ENCODE measurements at places on chromosomes 6 and 20.

- DNase-seq = no peak
These were observed 6.8 kb upstream of the USP49 start for GRCh38 chr6:41901882-41902519.

- DNase-seq = no peak
These were observed 172.5 kb downstream of the SLC24A3 start for GRCh38 chr20:19384940-19385339.

DNA sequence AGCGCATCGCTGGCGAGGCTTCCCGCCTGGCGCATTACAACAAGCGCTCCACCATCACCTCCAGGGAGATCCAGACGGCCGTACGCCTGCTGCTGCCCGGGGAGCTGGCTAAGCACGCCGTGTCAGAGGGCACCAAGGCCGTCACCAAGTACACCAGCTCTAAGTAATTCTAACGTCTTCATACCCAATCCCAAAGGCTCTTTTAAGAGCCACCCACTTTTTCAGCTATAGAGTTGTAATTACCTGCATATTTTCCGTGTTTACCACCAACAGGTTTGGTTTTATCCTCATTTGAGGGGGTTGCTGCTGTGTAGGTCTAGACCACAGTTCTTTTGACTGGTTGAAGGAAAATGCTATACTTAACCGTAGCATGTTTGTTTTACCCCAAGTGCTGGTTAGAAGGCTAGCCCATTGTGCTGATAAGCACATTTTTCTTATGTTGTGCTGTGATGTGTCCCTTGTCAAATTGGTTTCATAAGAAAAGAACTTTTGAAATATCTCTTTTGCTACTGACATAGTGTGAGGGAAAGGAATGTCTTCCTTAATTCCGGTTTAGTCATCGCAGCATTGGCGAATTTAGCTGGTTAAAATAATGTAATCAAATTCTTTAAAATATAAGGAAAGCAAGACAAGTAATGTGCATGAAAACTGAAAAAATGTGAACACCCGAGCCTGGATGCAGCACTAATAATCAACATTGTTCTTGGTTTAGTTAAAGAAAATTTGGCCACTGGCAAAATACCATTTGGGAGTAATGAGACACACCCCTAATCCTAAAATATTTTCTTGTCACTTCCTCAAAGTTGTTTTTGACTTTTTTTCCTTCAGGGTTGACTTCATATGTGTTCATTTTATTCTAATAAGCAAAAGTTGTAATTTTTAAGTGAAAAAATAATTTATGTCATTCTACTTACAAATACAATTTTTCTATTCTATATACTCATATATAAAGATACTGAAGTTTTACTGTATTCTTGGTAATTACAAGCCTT lies 112.8 kb downstream of the HFE start:
- peak; percentile 65 for DNase-seq

- DNase-seq = peak; percentile 10
These were observed 2.2 kb downstream of the QKI start for GRCh38 chr6:163416557-163417253.

GRCh38 chr6:138393871-138394783 lies 9.9 kb upstream of the HEBP2 start:
- no peak for DNase-seq

DNA sequence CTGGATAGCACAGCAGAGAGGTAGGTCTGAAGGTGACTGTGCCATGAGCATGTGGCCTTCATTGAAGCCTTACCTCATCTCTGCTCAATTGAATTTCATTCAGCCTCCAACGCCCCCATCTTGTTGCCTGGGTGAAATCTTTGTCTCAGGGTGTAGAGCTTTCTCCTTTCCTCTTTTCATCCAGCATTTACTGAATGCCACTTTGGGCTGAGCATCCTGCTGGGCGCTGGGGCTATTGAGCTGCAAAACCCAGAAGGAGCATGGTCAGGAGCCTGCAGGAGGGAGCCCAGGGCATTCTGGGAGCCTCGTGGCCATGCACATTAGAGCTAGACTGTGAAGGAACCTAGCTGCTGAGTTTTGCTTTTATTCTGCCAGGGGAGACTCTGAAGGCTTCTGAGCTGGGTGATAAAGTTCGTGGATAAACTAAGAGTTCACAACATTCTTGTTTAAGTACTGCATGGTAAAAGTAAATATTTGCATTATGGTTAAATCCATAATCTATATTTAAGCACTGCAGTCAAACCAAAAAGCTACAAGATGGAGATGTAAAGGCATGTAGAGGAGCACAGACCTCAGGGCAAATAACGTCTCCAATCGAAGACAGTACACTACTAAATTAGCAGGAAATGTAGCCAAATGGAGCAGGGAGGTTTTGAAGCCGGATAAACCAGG lies 13.2 kb upstream of the ASXL1 start:
- DNase-seq = no peak

- DNase-seq = no peak
These were observed 100.9 kb upstream of the FOXP4 start for GRCh38 chr6:41445261-41445660.

DNA sequence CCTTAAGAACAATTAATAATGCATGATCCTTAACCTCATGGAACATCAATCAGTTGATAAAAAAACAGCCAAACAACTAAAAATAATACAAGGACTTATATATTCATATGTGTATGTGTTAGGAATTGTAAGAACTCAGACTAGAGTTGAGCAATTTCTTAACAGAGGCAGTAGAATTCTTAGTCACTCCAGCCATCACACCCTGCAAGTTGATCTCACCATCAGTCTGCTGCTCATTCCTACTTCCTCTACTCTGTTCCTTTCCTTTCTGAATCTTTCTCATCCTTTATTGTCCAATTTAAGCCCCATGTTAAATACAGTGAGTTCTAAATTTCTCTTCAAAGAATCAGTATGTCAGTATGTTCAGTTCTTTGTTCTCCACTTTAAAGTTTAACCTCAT lies 2.6 kb downstream of the ZNF165 start:
- DNase-seq = no peak

DNA sequence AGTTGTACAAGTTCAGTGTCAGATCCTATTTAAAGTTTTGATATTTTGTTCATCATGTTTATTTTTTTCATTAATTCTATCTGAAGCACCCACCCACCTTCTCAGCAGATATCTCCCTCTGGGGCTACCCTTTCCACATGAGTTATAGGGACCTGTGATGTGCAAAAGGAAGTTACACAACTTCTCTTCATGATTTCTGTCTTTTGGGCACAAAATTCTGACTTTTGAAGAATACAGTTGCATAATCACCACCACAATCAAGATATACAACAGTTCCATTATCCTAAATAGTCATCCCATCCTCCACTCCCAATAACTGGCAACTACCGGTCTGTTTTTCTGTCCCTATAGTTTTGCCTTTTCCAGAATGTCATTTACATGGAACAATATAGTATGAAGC lies 13.8 kb upstream of the FUCA2 start:
- DNase-seq = no peak

DNA sequence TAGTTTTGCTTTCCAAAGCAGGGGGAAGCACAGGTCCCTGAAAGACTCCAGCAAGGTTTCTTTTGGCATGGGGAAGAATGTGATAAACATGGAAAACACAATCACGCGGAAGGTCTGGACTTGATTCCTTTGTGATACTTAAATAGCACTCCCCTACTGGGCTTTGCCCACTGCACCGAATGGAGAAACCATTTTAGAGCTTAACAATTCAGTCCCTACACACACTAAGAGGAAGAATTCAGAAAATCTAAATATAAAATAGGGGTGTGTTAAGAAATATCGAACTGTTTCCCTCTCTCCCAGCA lies 71.4 kb upstream of the NHSL1 start:
- peak; percentile 50 for DNase-seq

- no peak for DNase-seq
These were observed 131.4 kb downstream of the SYCP2 start for GRCh38 chr20:59802018-59802417.

- DNase-seq = peak; percentile 59
These were observed 2.6 kb downstream of the PRSS35 start for GRCh38 chr6:83514866-83515466.

DNA sequence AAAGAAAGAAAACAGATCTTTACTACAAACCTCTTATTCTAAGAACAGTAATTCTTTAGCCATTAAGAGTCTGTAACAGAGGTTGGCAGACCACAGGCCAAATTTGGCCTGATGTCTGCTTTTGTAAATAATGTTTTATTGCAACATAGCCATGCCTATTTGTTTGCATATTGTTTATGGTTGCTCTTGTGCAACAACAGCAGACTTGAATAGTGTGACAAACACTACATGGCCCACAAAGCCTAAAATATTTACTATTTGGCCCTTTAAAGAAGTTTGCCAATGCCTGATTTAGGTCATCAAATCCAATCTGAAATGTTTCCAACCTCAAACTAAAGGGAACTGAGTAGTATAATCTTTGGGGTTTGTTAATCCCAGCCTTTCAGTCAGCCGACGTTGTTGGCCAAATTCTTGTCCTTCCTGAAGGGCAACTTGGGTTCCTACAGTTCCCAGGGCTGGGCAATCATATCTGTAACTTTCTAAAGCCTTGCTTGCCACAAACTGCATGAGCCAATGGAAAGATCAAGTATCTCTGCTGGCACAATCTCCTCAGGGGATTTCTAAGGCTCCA lies 33.9 kb upstream of the TBC1D20 start:
- no peak for DNase-seq

GRCh38 chr6:105204768-105205167 lies 25.0 kb upstream of the POPDC3 start:
- no peak for DNase-seq

DNA sequence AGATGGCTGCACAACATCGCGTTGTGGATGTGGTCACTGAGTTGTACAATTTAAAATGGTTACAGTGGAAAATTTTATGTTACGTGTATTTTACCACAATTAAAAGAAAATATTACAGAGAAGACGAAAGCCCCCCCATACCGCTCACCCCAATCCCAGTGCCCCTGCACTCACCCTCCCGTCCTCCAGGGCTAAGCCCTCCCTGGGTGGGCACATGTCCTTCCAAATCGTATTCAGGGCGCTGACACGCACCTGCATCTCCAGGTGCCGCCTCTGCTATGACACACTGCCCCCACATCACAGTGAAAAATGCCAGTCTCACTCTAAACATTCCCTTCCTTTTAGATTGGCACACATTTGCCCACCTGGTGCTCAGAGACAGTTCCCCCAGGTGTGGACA lies 49.4 kb downstream of the PSMG4 start:
- DNase-seq = no peak

DNA sequence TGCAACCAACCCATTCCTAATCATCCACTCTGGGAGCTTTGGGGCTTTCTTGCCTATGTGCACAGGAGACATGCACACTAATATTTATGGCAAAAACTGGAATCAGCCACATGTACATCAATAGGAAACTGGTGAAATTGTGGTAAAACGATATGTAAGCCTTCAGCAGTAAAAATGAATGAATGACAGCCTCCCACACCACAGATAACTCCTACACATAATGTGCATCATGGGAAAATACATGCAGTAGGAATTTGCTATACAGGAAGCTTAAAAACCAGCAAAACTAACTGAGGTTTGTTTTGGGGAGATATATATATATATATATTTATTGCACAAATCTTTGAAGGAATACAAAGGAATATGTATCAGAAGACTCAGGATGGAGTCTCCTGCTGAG lies 47.6 kb downstream of the HLA-G start:
- DNase-seq = no peak

- no peak for DNase-seq
These were observed 97.6 kb upstream of the ZNF217 start for GRCh38 chr20:53691060-53691810.

DNA sequence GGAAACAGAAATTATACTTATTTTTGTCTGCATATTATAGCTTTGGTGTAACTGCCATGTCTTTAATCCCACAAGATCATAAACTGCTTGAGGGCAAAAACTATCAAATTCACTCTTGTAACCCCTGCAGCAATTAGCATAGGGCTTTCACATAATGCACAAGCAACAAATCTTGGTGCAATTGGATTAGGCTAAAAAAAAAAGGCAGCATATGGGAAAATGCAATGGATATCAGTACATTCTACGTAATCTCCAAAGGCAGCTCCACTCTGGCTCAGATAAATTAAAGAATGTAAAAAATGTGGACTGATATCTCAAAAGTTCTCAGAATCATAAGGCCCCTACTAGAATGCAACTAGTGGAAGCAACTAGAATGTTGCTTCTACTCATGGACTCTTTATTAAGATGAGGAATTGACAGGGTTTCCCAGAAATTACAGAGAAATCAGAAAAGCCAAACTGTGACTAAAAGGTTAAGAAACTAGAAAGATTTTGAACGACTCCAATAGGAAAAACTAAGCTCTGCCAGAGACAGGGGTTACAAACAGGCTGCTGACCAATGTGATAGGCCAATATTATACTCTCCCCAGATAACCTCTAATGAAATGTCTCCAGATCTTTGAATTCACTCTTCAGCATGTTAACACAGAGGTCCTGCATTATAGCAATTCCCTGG lies 55.0 kb downstream of the FILIP1 start:
- peak; percentile 61 for DNase-seq

DNA sequence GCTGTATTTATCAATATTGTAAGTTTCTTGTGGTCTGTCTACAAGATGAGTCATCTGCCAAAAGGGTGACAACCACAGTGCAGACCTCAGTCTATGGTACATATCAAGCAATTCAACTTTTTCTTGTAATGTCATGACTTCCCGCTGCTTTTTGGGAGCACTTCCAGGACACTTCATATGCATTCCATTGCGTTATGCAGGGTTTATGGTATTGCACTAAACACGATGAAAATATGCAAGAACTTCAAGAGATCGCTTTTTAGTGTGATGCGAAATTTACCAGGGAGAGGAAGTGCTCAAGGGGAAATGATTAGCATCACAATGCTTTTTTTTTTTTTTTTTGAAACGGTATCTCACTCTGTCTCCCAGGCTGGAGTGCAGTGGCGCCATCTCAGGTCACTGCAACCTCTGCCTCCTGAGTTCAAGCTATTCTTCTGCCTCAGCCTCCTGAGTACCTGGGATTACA lies 166.5 kb downstream of the TFAP2A start:
- DNase-seq = no peak

- no peak for DNase-seq
These were observed 89.4 kb downstream of the ECT2L start for GRCh38 chr6:138885156-138885819.

DNA sequence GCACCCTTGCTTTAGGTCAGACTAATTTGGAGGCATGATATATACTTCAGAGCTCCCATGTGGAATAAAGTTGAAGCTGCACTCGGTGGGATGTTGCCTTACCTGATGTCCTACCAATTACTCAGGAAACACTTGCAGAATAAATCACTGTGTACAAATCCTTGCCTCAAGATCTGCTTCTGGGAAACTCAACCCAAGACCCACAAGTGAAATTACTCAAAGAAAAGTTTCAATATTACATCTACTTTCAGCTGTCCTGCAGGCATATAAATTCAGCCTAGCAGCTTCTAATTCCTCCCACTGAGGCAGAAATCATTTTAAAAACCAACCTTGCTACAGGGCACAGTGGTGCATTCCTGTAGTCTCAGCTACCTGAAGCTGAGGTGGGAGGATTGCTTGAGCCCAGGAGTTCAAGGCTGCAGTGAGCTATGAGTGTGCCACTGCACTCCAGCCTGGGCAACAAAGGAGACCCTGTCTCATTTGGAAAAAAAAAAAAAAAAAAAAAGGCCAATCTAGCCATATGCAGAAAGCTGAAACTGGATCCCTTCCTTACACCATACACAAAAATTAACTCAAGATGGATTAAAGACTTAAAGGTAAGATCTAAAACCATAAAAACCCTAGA lies 20.7 kb upstream of the DCDC2 start:
- no peak for DNase-seq

- DNase-seq = no peak
These were observed 161.2 kb downstream of the DOK5 start for GRCh38 chr20:54636575-54636974.

GRCh38 chr6:26383624-26384417 lies 913 bp downstream of the BTN2A2 start:
- peak; percentile 66 for DNase-seq

All from NCI-H524 (cell line).